ENCODE measurements at places on chromosomes 1 and 21.

DNA sequence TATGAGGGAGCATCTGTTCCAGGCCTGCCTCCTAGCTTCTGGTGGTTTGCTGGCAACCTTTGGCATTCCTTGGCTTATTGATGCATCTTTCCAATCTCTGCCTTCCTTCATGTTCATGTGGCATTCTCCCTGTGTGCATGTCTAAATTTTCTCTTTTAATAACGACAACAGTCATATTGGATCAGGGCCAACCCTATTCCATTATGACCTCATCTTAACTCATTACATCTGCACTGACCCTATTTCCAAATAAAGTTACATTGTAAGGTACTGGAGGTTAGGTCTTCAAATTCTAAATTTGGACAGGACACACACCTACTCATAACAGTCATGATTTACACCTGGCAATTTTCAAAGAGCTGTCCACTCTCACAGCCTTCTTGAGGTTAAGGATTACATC lies 117.2 kb upstream of the FGGY start:
- no peak for DNase-seq

GRCh38 chr1:40059338-40059959 lies 18.9 kb downstream of the CAP1 start:
- DNase-seq: no peak

GRCh38 chr21:43928222-43929125 lies 63.5 kb downstream of the AGPAT3 start:
- DNase-seq: no peak

DNA sequence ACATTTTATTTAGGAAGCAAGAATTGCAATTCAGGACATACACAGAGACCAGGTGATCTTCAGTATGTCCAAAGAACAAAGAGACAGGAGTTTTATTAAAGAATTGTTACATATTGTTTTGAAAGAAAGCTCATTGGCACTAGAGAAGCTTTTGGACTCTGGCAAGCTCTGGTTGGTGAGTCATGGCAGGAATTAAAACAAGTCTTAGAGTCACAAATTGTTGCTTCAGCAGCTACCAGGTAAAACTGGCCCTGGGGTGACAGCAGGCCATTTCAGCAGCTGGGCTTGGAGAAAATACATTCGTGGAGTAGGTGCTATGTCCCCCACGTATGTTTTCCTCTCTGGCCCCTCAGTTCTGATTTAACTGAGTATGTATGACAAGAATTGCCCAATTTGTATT lies 58.8 kb downstream of the MAP3K21 start:
- DNase-seq: no peak

DNA sequence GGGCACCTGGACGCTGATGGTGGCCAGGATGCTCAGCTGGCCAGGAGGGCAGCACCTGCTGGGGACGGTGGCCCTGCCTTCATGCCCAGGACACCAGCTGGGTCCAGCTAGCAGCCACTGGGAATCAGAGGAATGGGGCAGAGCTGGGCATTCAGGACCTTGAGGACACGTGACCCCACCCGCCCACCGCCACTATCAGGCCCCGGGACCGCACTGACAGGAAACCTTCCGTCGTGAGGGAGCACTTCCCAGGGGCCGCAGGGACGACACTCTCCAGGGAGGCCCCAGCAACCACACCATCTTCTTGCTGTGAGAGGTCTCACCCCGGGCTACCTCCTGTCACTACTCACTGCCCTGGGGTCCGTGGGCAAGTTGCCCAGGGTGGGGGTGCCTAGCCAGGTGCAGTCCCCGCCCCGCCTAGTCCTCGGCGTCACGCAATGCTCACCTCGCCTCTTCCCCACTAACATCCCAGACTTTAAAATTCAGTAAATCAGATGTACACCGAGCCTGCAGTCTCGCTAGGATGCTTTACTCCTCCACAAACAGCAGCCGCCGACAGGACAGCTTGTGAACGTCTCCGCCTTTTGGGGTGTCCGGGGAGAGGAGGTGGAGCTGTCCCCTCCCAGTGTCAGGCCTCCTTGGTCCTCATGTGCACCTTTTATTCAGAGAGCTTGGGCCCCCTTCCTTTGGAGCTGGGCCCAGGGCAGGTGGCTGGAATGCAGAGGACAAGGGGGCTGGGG lies 4.9 kb downstream of the VWA1 start:
- DNase-seq: no peak

- DNase-seq: no peak
Observed at GRCh38 chr1:29639741-29640427, 403.6 kb downstream of the PTPRU start.

GRCh38 chr21:31988492-31989290 lies 115.9 kb downstream of the HUNK start:
- DNase-seq: peak; percentile 25

- no peak for DNase-seq
Observed at GRCh38 chr1:36968730-36969129, 65.6 kb downstream of the GRIK3 start.

DNA sequence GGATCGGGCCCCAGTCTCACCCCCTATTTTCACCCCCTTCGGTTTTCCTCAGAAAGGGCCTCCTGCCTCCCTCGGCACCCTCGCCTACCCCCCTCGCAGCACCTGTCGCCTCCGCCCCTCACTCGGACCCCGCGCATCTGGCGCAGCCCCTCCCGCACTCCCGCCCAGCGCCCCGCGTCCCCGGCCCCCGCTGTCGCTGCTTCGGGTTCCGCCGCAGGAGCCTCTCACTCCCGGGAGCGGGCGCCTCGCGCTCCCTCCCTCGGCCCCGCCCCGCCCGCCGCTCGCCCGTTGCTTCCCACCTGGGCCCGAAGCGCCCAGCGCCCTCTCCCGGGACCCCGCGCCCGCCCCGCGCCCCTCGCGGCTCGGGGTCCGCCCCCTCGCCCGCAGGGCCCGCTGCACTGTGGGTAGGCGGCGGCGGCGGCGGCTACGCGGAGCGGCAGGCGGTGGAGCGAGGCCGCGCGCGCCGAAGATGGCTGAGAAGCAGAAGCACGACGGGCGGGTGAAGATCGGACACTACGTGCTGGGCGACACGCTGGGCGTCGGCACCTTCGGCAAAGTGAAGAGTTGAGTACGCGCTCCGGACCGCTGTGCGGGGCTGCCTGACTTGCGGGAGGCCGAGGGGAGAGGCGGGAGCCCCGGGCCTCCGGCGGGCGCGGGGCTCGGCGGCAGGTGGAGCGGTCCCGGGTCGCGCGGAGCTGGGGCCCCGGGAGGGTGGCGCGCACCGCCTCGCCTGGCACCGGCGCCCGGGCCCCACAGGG lies at the start of gene PRKAA2:
PRKAA2 (plus strand) TSS at position 396 of the 758 bp plus-strand sequence; CDS start at position 470, 74 bp downstream.
- no peak for DNase-seq

- no peak for DNase-seq
Observed at GRCh38 chr1:17539477-17540254, at the start of gene ARHGEF10L. TSS of gene ARHGEF10L (plus strand) at chr1:17539698. CDS start at chr1:17580596, 40,898 bp downstream.

- DNase-seq: peak; percentile 10
Observed at GRCh38 chr1:93905734-93906133, 3.5 kb downstream of the GCLM start.

- no peak for DNase-seq
Observed at GRCh38 chr1:46528297-46528955, 23.0 kb downstream of the KNCN start.

GRCh38 chr1:56774067-56774609 lies 45.1 kb downstream of the FYB2 start:
- no peak for DNase-seq

DNA sequence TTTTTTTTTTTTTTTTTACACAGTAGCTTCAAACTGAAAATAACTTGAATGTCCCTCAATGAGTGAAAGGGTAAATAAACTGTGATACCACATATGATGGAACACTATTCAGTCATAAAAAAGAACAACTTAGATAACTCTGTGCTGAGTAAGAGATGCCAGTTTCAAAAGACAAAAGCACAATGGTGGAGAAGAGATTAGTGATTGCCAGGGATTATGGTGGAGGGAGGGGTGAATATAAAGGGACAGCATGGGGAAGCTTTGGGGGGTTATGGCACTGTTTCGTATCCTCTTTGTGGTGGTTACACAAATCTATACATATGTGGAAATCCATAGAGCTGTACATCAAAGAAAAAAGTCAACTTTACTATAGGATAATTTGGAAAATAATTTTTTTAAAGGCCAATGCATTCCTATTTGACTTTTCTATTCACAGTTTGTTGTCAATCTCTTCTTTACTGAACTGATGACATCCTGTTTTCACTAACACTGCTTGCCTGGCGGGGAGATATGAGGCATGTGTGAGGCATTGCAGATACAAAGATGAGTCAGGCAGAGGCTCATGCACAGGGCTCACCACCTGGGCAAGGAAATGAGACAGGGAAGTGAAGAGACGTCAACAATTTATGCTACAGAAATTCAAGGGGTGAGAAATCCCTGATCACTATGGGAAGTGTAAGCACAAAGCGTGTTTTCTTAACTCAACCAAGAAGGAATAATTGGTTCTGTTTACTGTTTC lies 302.7 kb downstream of the DUSP10 start:
- DNase-seq: peak; percentile 64

GRCh38 chr1:33718186-33718585 lies 145.7 kb upstream of the HMGB4 start:
- DNase-seq: no peak

DNA sequence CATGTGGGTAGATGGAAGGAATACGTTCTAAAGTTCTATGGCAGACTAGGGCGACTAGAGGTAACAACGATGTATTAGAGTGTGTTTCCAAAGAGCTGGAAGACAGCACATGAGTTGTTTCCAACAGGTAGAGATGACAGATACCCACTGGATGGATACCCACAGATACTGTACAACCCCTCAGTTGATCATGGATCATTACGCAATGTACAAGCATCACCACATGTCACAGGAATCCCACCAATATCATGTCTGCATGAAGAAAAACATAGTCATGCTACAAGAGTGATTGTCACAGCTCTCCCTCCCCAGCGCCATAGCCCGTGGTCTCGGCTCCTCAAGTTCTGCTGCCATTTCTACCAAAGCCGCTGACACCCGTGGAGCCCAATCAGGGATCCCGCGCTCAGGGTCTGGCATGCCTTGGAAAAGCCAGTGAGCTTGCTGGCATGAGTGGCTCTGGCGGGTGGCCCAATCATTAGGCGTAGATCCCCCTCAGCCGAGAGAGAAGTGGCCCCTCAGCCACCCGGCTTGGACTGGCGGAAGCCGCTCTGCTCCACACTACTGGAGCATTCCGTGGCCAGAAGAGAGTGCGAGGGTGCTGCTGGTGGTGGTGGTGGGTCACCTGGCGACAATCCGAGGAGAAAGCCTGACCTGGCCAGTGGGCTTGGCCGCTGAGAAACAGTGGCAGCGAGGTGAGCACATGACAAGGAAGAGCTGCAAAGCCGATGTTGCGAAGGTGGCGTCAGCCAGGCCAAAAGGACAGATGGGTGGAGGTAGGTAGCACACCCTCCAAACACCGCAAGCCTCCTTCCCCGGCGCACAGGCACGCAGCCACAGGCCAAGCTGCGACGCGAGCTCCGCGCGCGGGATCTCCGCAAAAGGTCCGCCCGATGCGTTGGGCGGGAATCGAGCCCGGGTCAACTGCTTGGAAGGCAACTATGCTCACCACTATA lies 65.7 kb upstream of the FCGR2A start:
- no peak for DNase-seq

DNA sequence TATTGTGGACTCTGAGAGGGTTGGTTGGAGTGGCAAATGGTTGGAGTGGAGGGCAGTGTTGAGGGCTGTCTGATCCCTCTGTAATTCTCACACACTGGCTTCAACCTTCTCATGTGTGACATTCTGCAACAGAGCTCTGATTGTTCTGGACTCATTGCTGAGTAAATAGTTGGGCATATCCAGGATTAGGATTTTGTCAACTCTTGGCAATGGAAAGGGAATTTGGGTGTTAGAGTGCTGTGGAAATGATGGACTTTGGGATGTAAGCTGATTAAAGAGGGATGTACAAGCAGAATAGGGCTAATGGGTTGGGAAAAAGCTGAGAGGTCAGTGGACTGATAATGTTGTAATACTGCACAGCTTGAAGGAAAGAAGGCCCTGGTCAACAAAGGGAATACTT lies 16.5 kb downstream of the TLCD4 start:
- no peak for DNase-seq

- no peak for DNase-seq
Observed at GRCh38 chr1:160763993-160764392, 24.9 kb downstream of the SLAMF7 start.

- no peak for DNase-seq
Observed at GRCh38 chr1:46491443-46492268, 2.0 kb downstream of the DMBX1 start.

- no peak for DNase-seq
Observed at GRCh38 chr1:91603409-91603808, 102.8 kb downstream of the CDC7 start.

GRCh38 chr1:110979154-110979553 lies 15.4 kb upstream of the LRIF1 start:
- no peak for DNase-seq

DNA sequence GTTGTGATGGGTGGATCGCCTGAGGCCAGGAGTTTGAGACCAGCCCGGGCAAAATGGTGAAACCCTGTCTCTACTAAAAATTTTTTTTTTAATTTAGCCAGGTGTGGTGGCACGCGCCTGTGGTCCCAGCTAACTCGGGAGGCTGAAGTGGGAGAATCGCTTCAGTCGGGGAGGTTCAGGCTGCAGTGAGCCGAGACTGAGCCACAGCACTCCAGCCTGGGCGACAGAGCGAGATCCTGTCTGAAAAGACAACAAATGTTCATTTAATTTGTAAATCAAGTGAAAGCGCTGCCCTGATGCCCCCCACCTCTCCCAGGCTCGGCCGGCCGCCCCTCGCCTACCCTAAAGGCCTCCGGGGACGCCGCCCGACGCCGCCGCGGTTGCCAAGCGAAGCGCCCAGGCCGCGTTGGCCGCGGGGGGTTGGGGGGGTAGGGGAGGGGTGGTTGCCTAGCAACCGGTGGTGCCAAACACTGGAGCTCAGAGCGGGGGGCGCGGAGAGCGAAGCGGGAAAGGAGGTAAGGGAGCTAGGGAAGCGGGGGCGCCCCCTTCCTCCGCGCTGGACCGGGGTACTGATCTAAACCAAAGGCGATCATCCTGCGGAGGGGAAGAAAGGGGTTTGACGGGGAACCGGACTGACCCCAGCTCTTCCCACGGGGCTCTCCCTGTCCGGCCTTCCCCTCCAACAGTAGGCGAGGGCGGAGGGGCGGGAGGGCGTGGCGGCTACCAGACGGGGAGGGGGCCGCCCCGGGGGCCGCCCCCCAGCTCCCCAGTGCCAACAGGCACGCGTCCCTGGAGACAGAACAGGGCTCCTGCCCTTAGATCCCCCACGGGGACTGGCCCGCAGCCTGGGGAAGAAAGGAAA lies at the start of gene TEKT2:
TEKT2 (plus strand) TSS at position 460 of the 862 bp plus-strand sequence. CDS start 828 bp downstream, outside the sequence.
- DNase-seq: peak; percentile 18

GRCh38 chr1:42944246-42944928 lies 14.3 kb downstream of the SLC2A1 start:
- no peak for DNase-seq

DNA sequence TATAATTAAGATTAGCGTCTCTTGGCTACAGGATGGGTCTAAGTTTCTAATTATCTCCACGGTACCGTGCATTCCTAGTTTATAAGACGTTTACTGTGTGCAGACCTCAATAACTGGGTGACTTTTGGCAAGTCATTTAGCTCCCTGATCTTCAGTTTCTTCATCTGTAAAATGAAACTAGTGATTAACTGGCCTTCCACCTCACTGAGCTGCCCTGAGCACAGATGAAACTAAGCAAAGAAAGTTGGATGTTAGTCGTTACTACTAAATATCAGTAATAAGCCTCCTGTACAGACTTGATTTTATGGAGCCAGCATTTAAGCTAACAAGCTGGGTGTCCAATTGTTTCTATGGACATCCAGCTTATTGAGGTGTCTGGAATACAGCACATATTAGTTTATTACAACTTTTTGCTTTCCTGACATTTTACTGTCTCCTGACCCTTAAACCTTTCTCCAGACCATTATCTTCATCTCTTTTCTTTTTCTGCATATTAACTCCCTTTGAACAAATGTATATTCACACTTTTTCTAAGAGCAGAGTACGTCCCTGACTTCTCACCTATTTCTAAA lies 1.1 kb downstream of the CR2 start:
- no peak for DNase-seq
